ENCODE measurements at places on chromosomes 13 and 19.

- no peak overlapping the region for H3K4me3 ChIP-seq
- H3K27ac ChIP-seq, result no peak overlapping the region
- H3K27me3 ChIP-seq, result no peaks in the 10 kb centered on the region
These were observed 7.8 kb downstream of the HSPBP1 start for GRCh38 chr19:55272142-55272541.

DNA sequence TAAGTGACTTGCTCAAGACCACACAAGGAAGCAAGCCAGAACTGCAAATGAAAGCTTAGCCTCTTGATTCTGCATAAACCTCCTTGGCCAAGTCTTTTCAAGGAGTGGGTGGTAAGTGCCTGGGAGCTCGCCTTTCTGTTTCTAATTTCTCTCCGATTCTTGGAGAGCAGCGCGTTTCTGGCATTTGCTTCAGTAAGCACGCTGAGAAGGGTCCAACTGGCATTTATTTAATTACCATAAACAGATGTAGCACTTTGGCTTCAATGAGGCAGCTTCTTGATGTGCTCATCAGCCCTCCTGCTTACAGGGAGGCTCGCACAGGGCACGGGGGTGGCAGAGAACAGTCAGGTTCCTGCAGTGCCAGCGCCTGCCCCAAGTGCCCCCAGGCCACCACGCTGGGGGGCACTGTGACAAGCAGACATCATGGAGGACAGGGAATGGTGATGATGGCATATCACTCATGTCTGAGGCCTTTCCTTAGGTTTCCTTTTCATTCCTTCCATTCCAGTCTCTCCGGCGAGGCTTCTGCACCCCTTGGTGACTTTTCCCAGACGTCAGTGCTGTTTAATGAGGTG is 13.3 kb downstream of the SIAH3 start:
- no peaks in the 10 kb centered on the region for H3K36me3 ChIP-seq
- no peak overlapping the region for H3K4me3 ChIP-seq
- no peak overlapping the region for H3K27ac ChIP-seq
- no peaks in the 10 kb centered on the region for H3K4me1 ChIP-seq
- H3K27me3 ChIP-seq, result no peaks in the 10 kb centered on the region
- no peak for DNase-seq

- H3K36me3 ChIP-seq, result no peaks in the 10 kb centered on the region
- no peak overlapping the region for H3K4me3 ChIP-seq
- DNase-seq, result no peak
- no peaks in the 10 kb centered on the region for H3K27me3 ChIP-seq
These were observed 6.7 kb downstream of the VWA8 start for GRCh38 chr13:41954226-41954625.

- H3K36me3 ChIP-seq, result no peaks in the 10 kb centered on the region
- no peaks in the 10 kb centered on the region for H3K27me3 ChIP-seq
- no peaks in the 10 kb centered on the region for H3K4me1 ChIP-seq
- no peak overlapping the region for H3K4me3 ChIP-seq
- H3K27ac ChIP-seq, result no peak overlapping the region
These were observed 325.8 kb downstream of the LMO7 start for GRCh38 chr13:75961911-75962310.

GRCh38 chr13:36353001-36353400 is 6.8 kb upstream of the SPART start:
- no peak overlapping the region for H3K4me3 ChIP-seq
- no peaks in the 10 kb centered on the region for H3K4me1 ChIP-seq
- DNase-seq, result no peak
- H3K36me3 ChIP-seq, result no peaks in the 10 kb centered on the region
- no peaks in the 10 kb centered on the region for H3K27me3 ChIP-seq
- H3K27ac ChIP-seq, result no peak overlapping the region

- no peaks in the 10 kb centered on the region for H3K4me1 ChIP-seq
- DNase-seq, result no peak
- no peak overlapping the region for H3K27ac ChIP-seq
- H3K27me3 ChIP-seq, result no peaks in the 10 kb centered on the region
These were observed 179.8 kb downstream of the COG6 start for GRCh38 chr13:39835253-39835652.

GRCh38 chr13:51057906-51058305 is 53.2 kb downstream of the C13orf42 start:
- H3K27ac ChIP-seq, result no peak overlapping the region
- no peaks in the 10 kb centered on the region for H3K4me1 ChIP-seq
- no peaks in the 10 kb centered on the region for H3K36me3 ChIP-seq
- H3K27me3 ChIP-seq, result no peaks in the 10 kb centered on the region
- no peak overlapping the region for H3K4me3 ChIP-seq
- DNase-seq, result no peak

- no peaks in the 10 kb centered on the region for H3K4me1 ChIP-seq
- DNase-seq, result no peak
- H3K36me3 ChIP-seq, result no peaks in the 10 kb centered on the region
- no peak overlapping the region for H3K27ac ChIP-seq
These were observed 206.0 kb downstream of the TDRD3 start for GRCh38 chr13:60603049-60603448.

DNA sequence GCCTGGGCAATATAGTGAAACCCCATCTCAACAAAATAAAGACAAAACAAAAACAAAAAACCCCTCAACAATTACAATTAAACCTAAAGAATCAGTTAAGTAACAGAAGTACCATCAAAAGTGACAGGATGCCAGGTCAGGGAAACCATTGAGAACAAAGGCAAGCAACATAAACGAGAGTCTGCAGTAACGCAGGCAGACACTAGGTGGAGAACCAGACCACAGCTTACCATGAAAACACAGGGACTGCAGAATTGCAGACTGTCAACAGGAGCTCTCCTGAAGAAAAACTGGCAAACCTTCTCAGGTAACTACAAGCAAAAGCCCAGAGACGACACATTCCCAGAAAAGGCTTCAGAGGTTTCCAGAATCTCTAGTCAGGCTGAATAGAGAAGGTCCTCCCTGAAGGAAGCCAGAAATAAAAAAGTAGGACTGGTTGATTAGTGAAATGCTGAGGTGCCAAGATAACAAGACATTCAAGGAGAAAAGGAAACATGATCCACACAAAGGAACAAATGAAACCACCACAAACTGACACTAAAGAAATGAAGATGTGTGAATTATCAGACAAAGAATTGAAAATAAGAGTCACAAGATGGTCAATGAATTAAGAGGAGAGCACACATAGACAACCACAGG is 2.2 kb upstream of the ZNF665 start:
- no peak overlapping the region for H3K27ac ChIP-seq
- no peaks in the 10 kb centered on the region for H3K27me3 ChIP-seq
- DNase-seq, result peak; percentile 84
- no peaks in the 10 kb centered on the region for H3K36me3 ChIP-seq

GRCh38 chr19:5170329-5170745 is 170.3 kb downstream of the PTPRS start:
- peak; percentile 39 for DNase-seq
- no peaks in the 10 kb centered on the region for H3K27me3 ChIP-seq
- H3K36me3 ChIP-seq, result no peaks in the 10 kb centered on the region
- H3K27ac ChIP-seq, result no peak overlapping the region
- no peaks in the 10 kb centered on the region for H3K4me1 ChIP-seq

GRCh38 chr19:38924388-38924787 is 6.2 kb downstream of the SARS2 start:
- H3K27me3 ChIP-seq, result no peaks in the 10 kb centered on the region
- DNase-seq, result no peak
- H3K36me3 ChIP-seq, result no peaks in the 10 kb centered on the region
- no peak overlapping the region for H3K27ac ChIP-seq

DNA sequence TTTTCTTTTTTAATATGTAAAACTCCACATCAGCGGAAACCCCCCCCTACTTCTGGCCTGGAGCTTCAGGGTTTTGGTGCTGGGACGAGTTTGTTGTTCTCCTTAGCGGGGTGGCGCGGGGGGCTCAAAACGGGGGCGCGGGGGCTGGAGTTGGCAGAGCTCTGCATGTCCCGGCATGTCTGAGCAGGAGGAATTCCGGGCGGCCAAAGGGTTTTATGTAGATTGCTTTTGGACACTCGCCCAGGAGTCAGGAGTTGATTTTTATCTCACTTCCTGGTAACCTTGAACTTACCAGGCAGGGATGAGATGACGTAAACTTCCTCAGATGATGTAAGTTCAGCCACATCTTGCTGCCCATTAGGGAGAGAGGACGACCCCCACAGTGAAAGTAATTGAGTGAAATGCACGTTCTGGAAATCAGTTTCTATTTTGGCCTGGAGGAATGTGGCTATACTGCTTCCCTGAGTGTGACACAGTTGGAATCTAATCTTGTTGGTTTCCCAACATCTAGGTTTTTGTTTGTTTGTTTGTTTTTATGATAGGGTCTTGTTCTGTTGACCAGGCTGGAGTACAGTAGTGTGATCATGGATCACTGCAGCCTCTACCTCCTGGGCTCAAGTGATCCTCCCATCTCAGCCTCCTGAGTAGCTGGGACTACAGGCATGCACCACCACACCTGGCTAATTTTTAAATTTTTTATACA is 21.0 kb upstream of the GDF15 start:
- peaks cover 5% of the 10 kb centered on the region for H3K4me1 ChIP-seq
- H3K27me3 ChIP-seq, result no peaks in the 10 kb centered on the region
- peak; percentile 93 for DNase-seq
- H3K27ac ChIP-seq, result peak overlapping the region; percentile 90
- H3K36me3 ChIP-seq, result no peaks in the 10 kb centered on the region

DNA sequence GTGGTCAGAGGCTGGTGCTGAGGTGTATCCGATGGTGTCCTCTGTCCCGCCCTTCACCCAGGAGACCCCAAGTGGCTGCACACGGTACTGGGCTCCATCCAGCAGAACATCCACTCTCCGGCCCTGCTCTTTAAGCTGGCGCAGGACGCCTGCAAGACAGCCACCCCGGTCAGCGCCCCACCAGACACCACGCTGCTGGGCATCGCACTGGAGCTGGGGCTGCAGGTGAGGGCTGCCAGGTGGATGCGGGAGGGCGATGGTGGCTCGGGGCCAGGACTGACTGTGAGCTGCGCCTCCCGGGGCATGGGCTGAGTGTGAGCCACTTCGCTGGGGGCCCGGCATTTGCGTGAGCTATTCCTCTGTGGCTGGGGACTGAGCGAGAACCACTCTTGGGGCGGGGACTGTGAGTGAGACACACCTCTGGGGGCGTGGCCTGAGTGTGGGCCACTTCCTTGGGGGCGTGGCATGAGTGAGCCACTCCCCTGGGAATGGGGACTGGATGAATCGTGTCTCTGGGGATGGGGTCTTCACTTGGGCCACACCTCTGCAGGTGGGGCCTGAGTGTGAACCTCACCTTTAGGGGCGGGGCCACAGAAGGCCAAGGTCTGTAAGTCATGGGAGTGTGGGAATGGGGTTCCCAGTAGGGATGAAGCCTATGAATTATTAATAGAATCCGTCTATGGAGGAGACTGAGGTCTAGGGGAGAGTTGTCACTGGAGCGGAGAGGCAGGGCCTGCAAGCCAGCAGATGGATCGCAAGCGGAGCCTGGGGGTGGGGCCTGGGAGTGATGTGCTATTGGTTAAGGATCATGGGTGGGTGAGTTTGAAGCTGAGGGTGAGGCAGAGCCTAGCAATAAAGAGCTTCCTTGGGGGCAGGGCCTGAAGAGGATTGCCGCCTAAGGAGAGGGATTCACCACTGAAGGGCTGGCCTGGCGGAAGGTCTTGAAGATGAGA is 30.5 kb downstream of the ZSWIM4 start:
- H3K27me3 ChIP-seq, result no peaks in the 10 kb centered on the region
- H3K4me3 ChIP-seq, result no peak overlapping the region
- no peaks in the 10 kb centered on the region for H3K4me1 ChIP-seq
- no peaks in the 10 kb centered on the region for H3K36me3 ChIP-seq
- no peak overlapping the region for H3K27ac ChIP-seq

DNA sequence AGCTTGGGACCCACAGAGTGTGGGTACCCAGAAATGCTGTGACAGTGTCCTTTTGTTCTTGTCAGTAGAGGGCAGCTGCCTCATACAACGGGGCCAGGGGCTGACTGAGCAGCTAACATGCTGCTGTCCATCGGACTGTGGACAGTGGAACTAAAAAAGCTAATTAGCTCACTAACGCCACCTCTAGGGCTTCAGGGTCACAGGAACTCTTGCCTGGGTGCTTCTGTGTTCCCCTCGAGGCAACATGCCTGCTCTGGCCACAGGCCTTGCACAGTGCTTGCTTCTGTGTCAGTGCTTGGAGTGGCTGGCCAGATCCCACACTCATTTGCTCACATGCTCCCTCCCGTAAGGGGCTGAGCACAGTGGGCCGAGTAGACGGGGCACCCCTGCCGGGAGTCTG is 377.0 kb downstream of the OLFM4 start:
- H3K36me3 ChIP-seq, result no peaks in the 10 kb centered on the region
- H3K27me3 ChIP-seq, result no peaks in the 10 kb centered on the region
- no peak for DNase-seq
- no peak overlapping the region for H3K4me3 ChIP-seq
- no peaks in the 10 kb centered on the region for H3K4me1 ChIP-seq

DNA sequence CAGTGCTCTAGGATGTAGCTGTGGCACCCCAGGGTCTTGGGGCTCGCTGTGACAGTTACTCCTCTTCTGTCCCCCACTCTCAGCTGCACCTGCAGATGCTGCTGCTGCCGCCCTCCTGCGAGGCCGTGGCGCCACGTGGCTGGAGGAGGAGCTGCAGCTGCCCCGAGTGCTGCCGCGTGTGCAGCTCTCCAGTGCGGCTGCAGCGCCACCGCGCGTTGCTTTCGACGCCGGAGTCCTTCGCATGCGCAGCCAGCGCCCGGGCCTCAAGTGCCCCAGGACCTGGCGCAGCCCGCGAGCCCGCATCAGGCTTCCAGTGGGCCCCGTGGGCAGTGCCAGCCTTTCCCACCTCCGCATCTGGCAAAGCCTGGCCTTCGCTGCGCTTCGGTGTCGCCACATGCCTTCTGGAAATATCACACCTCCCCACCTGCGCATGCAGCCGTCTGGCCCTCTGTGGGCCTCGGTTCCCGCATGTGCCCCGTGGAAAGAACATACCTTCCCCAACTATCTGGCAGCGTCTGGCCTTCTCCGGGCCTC is 692 bp upstream of the ZNF580 start:
- peak overlapping the region; percentile 82 for H3K27ac ChIP-seq
- peak overlapping the region; percentile 81 for H3K4me3 ChIP-seq
- H3K36me3 ChIP-seq, result no peaks in the 10 kb centered on the region
- no peaks in the 10 kb centered on the region for H3K27me3 ChIP-seq
- peak; percentile 60 for DNase-seq

GRCh38 chr13:33213024-33213768 is 72.4 kb downstream of the STARD13 start:
- no peak overlapping the region for H3K4me3 ChIP-seq
- DNase-seq, result no peak
- H3K27me3 ChIP-seq, result no peaks in the 10 kb centered on the region
- no peaks in the 10 kb centered on the region for H3K4me1 ChIP-seq
- no peak overlapping the region for H3K27ac ChIP-seq

- H3K4me3 ChIP-seq, result no peak overlapping the region
- no peak for DNase-seq
- peaks cover 10% of the 10 kb centered on the region for H3K27me3 ChIP-seq
- H3K27ac ChIP-seq, result no peak overlapping the region
- peaks cover 20% of the 10 kb centered on the region for H3K4me1 ChIP-seq
- H3K36me3 ChIP-seq, result no peaks in the 10 kb centered on the region
These were observed 1.7 kb downstream of the ANO8 start for GRCh38 chr19:17332677-17333581.

GRCh38 chr19:52140032-52140710 is 433 bp upstream of the ZNF616 start:
- no peaks in the 10 kb centered on the region for H3K27me3 ChIP-seq
- H3K36me3 ChIP-seq, result no peaks in the 10 kb centered on the region
- H3K4me1 ChIP-seq, result no peaks in the 10 kb centered on the region
- peak overlapping the region; percentile 6 for H3K4me3 ChIP-seq
